ENCODE measurements at places on chromosomes 4 and X.

DNA sequence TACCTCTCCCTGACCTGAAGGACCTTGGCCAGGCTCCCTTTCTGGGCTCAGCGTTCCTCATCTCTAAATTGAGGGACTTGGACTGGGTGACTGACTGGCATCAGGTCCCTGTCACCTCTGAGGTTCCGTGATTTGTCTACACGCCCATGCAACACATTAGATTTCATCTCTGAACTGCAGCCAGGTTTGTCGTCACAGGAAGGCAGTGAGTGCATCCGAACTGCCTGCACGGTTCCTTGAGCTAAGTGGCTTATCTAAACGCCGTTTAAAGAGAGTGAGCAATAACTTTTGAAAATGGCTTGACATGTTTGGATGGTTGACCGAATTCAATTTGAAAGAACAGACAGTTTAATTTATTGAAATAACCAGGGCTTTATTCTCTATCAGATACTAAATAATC, 70.1 kb downstream of the PCYT1B start:
- no peak for DNase-seq

DNA sequence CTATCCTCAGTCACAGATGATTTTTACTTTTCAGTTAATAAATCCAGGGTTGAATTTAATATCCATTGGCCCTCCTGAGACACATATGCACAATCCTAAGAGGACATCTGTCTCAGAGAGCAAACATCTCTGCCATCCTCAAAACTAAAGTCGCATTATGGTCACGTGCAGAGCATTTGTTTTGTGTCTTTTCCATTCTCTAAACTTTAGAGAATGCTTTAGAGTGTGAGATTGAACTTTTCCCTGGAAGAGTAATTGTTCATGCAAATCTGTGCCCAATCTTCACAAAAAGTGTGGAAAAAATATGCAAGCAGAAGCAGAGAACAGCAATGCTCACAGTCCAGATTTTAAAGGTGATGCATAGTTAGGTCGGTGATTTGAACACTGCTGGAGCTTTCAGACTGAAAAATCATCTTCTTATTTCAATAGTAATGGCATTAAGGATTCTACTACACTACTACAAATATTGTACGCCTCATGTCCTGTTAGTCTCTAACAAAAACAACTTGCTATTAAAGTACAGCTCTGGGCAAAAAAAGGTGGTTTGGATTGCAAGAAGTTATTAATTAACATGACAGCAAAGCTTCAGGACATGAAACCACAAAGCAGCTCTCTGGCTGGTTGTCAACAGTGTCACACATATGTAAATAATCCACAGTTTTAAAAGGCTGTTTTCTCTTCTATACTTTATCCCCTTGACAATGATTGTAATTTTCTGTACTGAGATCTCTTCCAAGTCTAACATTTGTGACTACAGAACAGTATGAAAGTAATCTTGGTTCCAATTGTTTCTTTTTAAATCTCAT, 19.9 kb downstream of the DCHS2 start:
- no peak for DNase-seq

- peak; percentile 62 for DNase-seq
These were observed 12.7 kb downstream of the STEEP1 start for GRCh38 chrX:119552508-119552907.

DNA sequence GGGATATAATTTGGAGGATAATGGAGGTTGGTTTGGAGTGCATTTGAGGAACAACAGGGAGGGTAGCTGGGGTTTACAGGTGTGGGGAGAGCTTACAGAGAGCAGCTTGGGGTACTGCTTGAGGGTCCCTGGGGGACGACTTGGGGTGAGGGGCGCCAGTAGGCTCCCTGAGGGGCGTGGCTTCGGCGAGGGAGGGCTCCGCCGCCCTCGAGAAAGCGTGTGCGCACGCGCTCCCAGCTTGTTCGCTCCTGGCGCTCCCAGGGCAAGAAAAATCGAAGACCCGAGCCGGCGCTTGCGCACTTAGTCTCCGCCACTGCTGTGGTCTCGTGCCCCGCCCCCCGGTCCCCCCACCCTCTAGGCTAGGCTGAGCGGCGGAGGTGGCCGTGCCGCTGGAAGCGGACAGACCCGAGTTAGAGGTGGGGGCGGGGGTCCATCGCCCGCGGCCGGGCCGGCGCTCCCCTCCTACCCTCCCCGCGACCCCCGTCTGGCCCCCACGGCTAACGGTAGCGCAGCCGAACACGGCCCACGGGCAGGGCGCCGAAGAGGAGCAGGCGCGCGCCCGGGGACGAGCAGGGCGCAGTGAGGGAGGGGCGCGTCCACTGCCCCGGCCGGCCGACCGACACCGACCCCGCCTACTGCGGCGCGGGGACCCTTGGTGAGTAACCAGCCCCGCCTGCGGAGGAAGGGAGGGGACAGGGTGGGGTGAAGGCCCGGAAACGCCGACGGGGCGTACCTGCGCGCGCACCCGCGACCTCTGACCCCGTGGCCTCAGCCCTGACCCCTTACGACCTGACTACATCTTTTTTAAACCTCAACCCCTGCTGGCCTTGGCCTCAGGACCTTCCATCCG, 5.4 kb upstream of the CCDC120 start:
- no peak for DNase-seq

DNA sequence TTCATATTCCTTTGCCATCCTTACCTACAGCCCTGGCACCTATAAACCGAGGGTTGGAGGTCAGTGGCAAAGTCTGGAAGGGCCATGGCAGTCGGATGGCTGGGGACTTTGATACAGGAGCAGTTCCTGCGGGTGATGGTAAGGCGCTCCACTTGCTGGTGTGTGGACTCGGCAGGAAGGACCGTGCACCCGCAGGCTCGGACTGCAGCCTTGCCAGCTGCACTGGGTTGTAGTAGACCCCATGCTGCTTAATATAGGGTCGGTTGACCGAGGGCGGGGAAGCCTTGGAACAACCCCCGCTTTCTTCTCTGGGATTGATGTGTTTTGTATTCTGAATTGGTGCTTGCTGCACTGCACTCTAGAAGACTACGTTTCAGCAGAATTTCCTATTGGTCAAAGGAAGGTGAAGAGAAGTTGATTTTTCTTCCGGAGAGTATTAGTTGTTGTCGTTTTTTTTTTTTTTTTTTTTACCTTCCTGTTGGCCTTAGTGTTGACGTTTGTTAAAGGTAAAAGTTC, 638 bp downstream of the BLTP1 start:
- no peak for DNase-seq

DNA sequence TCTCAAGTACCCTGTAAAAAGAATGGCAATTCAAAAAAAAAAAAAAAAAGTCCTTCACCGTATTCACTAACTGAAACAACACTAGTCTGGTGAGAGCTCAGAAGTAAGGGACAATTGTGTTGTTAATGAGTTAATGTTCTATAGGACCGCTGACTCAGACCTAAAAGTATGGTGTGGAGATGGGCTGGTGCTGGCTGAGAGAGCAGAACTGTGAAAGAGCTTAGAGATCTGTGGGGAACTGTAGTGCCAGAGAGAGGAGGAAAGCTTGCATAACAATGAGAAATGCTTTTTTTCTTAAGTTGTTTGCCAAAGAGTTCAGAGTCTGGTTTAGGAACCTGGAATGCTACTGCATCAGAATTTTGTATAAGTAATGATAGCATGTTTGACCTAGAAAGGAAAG, 65.1 kb downstream of the LHFPL1 start:
- DNase-seq, result peak; percentile 20

DNA sequence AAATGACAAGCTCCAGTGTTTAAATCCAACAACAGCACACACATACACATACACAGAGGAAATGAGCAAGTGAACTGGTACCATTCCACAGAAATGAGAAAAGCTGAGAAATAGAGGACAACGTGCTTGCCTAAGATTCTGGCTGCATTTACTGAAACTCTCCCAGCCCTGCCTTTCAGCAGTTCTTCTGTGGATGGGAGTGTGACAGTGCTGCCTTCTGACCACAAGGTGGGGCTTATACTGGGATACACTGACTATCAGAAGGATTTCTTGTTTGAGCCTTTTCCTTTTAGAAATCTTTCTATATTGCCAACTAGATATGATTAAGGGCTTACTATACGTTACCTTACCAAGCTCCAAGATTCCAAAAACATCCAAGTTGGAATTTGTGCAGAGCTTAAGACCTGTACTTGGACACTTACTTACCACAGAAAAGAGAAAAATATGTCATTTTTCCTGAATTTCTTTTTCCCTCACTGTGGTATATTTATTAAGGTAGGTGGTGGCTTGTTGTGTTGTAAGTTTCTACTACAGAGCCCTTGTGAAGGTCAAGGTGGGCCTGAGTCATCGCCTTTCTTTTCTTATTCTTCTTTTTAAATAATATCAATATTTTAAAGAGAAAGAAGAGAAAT, 10.7 kb upstream of the CXCL8 start:
- peak; percentile 91 for DNase-seq

All from fibroblast of gingiva (primary cell).